ENCODE measurements at places on chromosomes 11 and 22.

DNA sequence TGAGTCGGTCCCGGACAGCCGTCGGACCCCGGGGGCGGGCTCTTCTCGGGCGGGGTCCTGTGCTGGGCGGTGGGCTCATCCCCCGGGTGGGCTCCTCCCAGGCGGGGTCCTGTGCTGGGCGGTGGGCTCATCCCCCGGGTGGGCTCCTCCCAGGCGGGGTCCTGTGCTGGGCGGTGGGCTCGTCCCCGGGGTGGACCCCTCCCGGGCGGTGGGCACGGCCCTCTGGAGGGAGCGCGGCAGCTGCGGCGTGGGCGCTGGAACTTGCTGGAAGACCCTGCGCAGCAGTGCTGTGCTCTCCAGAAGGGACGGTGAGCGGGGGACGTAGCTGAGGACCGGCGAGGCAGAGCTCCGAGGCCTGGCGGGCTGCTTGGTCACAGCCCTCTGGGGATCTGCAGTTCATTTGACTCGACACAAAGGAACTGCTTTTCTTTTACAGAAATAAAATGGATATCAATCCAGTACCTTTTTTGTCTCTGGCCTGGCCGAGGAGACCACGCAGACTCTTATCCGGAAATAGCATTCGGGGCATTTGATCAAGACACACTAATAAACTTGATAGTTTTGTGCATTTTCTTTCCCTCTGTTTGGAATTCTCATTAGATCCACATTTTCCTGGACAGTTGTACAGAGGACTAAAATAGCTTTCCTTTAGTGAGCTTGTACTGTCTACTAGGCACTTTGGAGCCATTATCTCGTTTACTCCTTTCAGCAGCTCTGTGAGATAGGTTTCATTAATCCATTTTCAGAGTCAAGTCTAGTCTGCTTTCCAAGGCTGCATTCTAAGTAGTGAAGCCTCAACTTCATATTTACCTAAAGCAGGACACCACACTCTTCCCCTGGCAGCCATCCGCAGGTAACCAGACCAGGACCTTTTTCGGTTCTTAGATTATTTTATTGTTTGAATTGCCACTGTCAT is 812 bp downstream of the JAM3 start:
- DNase-seq = no peak

DNA sequence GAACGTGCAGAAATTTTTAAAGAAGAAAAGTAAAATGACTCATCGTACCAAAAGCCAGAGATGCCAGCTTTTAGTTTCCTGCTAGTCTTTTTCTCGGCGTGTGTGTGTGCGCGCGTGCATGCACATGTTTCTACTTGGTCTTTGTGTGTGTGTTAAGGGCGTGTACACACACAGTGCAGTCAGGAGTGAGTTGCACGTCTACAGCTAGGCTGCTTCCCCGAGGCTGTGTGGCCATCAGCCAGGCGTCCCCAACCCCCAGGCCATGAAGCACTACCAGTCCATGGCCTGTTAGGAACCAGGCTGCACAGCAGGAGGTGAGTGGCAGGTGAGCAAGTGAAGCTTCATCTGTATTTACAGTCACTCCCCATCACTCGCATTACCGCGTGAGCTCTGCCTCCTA is 36.4 kb downstream of the KCNQ1 start:
- no peak for DNase-seq

- DNase-seq = no peak
These were observed 651.2 kb downstream of the CNTN5 start for GRCh38 chr11:99671808-99672409.

DNA sequence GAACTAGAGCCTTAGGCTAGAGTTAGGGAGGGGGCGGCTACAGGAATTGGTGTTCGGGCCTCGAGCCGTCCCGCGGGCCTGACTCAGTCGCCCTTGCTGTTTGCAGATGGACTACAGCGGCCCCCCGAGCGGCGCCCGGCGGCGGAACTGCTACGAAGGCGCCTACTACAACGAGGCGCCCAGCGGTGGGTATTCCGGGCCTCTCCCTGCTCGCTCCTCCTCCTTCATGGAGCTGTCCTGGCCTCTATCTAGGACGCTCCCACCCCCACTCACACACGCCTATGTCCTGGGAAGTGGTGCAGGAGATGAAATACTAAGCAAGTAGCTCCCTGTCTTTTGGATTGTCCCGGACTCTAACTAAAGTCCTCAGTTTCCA is 1.4 kb downstream of the MYOD1 start:
- DNase-seq = no peak

DNA sequence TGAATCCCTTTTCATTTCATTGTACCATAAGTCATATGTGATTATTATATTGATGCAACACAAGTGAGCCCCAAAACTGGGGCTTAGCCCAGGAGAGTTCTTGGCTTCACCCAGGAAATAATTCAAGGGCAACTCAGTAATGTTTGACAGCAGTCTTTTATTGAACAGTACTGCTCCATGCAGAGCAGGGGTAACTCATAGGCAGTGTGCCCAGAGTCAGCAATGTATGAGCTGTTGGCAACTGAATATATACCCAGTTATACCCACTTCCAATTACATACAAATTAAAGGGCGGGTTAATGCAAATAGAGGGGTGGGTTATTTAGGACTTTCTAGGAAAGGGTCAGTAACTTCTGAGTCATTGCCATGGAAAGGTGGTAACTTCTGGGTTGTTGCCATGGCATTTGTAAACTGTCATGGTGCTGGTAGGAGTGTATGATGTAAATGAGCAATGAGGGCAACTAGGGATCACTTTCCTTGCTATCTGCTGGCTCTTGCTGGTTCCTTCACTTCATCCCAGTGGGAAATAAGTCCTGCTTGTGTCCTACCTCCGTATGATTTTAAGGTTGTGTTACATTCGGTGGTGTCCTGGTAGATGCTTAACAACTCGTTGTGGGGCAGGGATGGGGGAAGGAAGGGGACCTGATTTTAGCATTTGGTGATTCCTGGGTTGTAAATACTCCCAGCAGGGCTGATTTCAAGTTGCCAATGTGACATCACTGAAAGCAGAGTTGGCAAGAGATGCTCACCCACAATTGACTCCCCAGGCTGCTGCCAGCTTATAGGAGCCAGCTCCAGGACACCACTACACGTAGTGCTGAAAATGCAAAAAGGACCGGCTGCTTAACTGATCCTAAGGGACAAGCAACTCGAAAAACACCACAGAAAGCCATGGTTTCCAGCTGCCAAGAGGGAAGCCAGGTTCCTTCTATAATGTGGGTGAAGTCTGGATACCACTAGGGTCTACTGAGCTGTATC is 70.1 kb downstream of the SYT9 start:
- DNase-seq = no peak

DNA sequence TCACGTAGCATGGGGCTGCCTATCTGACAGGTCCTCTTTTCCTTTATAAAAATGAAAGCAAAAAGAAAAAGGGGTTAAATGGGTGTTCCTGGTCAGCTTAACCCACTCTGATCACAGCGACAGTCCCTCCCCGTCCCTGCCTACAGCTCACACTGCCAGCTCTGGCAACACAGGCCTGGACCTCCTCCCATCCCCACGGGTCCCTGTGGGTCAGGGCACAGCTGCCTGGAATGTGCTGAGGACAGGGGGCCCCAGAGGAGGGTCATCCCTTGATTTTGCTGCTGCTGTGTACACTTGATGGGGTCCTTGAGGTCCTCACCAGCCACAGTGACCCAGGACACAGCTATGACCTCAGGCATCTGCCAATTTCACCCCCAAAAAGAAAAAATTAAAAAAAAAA is 29.6 kb upstream of the CYP2D6 start:
- no peak for DNase-seq

GRCh38 chr11:127448101-127448500 is 447.5 kb upstream of the KIRREL3 start:
- DNase-seq = no peak

- no peak for DNase-seq
These were observed 2.7 kb upstream of the GRAMD1B start for GRCh38 chr11:123427405-123427804.

- DNase-seq = no peak
These were observed 24.2 kb downstream of the MED15 start for GRCh38 chr22:20531404-20532201.

DNA sequence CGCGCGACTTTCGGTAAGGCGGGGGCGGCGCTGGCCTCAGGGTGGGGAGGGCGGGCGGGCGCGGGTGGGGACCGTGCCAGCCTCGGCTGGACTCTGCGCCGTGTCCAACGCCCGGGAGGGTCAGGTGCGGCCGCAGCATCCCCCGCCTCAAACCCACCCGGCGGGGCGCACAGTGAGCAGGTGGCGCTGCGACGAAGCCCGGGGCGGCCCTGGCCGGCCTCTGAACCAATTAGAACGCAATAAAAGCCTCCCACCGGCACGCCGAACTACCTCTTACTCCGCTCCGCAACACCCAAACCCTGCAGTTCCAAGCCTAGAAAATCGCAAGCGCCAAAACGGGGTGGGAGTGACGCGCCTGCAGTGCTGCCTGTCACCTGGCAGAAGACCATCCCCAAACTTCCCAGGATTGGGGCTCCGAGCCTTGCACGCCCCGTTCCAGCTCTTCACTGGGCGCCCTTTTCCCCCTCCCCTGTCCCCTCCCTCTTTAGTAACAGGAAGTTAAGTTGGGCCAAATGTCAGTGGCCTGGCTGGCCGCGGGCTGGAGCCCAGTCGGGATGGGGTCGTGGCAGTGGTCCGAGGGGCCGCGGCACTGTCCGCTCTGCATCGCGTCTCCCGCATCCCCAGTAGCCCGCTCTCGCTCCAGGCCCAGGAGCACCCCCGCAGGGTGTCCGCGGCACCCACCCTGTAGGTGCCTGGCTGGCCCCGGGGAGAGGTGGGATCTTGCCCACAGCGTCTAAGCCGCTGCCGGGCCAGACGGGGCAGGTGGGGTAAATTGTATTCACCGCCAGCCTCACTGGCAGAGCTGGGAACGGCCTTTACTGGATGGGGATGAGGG is 541 bp downstream of the MICAL2 start:
- no peak for DNase-seq

DNA sequence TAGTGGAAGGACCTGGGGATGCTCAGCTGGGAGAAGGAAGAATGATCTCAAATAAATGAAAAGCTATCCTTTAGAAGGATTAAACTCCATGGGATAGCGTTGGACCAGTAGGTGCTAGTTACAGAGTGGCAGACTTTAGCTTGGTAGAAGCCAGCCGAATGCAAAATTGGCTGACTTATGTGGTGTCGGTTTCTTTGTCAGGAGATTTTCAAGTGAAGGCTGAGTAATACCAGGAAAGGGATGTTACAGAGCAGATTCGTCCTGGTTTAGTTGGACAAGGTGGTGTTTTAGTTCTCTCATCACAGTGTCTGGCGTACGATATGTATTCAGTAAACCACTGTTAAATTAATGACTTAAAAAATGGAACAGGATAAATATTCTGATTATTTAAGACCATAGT is 26.0 kb downstream of the FDX1 start:
- no peak for DNase-seq

GRCh38 chr11:46745995-46746394 is 27.0 kb downstream of the F2 start:
- no peak for DNase-seq

GRCh38 chr11:68127714-68128681 is 6.8 kb upstream of the CHKA start:
- DNase-seq = no peak

DNA sequence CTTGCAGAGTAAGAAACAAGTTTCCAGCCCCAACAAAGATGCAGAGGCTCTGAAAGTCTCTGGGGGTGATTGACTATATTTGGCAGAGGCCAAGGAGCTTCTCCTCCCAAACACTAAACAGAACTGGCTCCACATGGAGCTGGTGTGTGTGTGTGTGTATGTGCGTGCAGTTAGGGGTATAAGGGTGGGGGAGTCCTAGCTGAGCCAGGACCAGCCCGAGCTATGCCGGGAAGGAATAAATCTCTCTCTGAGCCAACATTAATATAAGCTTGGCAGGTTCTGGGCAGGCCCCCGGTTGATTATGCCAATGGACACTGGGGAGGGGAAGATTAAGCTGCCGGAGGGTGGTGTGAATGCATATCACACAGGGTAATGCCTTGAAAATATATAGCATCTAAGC is 324.2 kb downstream of the MIAT start:
- DNase-seq = no peak

GRCh38 chr22:42001121-42001520 is 2.5 kb downstream of the WBP2NL start:
- no peak for DNase-seq

GRCh38 chr11:66159324-66159984 is 89.4 kb downstream of the PACS1 start:
- DNase-seq = no peak

DNA sequence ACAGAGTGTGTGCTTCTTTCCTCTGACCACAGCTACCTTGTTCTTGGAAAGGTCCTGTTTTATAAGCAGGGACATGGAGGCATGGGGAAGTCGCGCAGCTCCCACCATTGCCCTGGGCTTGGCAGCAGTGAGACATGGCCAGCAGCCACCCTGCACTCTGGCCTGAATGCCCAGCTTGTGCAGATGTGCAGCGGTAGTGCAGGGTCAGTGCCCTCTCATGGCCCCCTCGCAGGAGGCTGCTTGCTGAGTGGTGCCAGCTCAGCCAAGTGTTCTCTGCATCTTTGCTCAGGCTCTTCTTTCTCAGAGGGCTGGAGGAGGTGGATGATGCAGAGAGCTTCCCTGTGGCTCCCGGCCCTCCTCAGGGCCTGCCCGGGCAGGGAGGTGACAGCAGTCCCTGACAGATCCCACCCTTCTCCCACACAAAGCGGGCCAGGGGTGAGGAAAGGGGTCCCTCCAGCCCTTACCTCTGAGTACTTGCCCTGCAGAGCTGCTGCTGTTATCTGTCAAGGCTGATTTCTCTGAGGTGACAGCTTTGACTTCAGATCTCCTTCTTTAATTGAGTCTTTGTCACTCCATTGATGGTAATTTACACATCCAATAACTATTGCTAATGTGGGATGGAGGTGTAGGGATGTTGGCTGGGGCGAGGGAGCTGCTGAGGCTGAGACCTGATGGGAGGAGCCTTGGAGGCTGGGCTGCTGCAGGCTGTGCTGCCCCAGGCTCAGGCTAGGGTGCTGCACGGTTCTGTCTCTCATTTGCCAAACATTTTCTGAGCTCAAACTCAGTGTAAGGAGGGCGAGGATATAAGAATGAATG is 47.4 kb upstream of the B3GAT1 start:
- no peak for DNase-seq

DNA sequence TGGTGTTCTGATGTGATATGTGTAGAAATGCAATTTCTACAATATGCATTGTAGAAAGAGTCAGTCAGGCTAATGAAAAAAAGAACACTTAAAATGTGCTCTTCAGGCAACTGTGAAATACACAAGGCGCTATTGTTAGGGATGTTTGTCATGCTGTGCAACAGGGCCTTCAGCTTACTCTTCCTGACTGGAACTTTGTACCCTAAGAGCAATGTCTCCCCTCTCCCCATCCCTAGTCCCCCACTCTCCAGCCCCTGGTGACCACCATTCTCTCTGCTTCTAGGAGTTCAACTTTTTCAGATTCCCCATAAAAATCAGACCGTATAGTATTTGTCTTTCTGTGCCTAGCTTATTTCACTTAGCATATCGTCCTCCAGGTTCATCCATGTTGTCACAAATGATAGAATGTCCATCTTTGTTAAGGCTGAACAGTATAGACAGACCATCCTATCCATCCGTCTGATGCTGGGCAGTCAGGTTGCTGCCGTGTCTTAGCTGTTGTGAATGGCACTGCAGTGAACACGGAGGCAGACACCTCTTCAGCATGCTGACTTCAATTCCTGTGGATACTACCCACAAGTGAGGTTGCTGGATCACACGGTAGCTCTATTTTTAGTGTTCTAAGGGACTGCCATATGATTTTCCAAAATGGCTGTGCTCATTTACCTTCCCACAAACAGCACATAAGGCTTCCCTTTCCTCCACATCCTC is 10.7 kb downstream of the NDUFV1 start:
- no peak for DNase-seq

- DNase-seq = no peak
These were observed 1.5 kb downstream of the ADAMTS8 start for GRCh38 chr11:130426837-130427341.

All from stimulated activated CD8-positive, alpha-beta memory T cell treated with anti-CD3 and anti-CD28 coated beads, Interleukin-4, amount 100 ng/mL, for 4 hours (primary cell).